ENCODE measurements at places on chromosomes 3 and 15.

DNA sequence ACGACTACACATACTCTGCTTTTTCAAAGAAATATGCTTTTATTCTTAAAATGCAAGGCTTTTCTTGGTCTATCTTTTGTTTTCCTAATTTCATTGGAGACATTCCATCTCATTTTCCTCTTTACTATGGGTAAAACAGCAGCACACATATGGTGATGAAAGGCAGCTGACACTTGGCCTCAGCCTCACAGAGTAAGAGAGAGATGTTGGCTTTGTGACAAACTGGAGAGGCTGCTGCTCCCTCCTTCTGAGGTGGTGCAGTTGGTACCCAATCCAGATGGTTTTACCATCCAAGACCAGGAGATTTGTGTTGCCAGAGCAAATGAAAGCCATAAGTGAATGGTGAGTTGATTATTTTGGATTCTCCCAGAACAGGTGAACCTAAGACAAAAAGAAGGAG lies 13.2 kb upstream of the SLC2A2 start:
- DNase-seq, result no peak

- no peak for DNase-seq
These were observed 258.5 kb downstream of the PDCD6IP start for GRCh38 chr3:34056951-34057390.

DNA sequence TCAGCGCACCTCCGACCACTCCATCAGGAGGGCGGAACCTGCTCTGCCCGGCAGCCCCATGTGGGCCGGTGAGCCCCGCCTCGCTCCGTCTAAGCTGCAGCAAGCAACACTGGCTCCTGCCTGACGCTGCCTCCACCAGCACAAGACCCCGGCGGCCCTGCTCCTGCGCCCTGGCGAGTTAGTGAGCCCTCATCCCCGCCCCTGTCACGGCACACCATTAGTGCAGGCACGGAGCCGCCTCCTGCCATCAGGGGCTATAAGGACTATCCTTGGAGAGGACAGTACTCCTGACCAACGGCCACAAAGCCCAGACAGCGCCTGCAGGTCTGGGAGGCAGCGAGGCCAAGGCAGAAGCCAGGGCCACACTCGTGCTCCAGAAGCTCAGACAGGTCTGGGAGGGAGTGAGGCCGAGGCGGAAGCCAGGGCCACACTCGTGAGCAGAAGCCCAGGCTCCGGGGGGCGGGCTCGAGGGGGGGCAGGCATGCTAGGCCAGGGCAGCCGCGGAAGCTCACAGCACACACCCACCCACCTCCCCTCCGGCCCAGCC lies 39.4 kb downstream of the TNK2 start:
- no peak for DNase-seq

DNA sequence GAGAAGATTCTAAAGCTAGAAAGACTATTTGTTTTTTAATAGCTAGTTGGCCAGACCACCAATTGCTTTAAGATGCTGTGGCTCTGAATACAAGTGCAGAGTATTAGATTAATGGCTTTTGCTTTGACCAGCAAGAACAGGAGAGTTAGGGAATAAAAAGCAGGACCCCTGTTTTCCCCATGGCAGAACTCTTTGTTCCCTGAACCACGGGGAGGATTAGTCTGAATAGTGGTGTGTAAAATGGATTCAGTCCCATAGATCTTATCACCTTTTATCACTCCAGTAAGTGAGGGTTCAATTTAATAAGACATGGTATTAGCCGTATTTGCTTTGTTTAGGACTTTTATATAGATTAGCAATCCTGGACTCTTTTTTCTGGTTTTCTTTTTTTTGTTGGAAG lies 562.6 kb upstream of the DPPA4 start:
- no peak for DNase-seq

DNA sequence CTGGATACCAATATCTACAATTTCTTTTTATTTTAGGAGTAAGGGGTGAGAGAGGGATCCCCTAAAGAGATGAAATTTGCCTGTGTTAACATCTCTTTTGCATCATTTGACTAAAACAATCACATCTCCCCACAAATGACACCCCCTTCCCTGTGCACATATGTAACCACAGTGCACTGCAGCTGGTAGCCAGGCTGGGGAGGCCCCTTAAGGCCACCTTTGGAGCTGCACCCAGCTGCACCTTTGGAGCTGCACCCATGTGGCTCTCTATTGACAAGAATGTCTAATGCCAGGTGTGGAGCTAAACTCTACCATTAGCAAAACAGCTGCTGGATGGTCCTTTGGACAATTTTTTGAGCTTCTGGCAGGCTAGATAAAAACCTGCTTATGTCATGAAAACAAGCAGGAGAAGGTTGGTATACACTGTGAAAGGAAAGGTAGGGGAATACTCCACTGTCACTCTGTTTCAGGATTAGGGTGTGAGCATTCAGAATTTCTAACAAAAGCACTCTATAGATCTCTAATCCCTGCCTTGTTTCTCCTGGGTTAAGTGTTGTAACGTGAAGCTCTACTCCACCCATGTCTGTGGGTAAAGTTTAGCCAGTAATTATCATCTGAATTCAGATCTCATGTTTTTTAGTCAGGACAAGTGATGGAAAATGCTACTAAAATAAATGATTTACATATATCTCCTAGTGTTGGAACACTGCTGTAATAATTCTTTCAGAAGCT lies 52.1 kb downstream of the TFG start:
- DNase-seq, result no peak
